Kasumi-1 (cell line): ENCODE measurements at places on chromosomes 6 and 20.

DNA sequence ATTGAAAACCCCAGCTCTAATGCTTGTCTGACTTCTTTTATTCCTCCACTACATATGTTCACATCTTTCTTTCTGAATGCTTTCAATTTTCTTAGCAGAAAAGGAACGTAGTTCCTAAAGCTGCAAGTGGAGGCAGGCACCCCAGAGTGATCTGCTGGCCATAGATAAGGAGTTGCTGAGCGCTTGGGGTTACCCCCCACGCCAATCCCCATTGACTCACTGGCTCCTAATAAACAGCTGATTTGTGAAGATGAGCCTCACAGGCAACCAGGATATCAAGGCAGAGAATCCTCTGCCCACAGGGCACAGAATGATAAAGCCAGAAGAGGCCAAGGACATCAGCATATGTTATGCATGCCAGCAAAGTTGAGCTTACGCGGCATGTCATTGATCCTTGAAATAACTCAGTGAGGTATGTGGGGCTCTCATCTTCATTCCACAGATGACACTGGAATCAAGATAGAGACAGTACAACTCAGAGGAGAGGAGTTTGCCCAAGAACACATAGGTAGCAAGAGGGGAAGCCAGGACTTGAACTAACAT, 129.1 kb upstream of the PTPRT start:
- no peak for DNase-seq

DNA sequence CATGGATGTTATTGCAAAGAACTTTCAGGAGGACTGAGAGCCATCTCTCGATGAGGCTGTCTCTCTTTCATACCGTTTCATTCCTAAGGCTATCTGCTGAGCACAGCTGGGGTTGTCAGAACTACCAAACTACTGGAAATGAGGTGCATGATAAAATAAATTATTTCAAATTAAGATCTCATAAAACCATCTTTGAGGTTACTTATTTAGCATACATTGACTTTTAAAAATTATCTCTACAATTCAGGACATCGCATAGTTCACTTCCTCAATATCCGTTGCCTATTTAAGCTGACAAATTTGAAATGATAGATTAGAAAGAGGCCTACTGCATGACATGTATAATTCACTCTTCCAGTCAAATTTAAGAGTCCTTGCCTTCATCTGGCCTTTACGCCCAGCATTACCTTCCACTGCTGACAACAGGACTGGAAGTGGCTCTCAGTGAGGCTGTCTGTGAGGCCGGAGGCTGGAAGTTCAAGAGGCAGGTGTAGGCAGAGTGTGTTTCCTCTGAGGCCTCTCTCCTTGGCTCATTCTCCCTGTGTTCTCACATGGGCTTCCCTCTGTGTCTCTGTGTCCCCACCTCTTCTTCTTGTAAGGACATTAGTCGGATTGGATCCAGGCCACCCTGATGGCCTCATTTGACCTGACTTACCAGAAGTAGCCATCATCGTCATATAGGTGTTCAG, 12.8 kb upstream of the DUSP22 start:
- DNase-seq = no peak

GRCh38 chr6:14337152-14337551, 219.6 kb downstream of the CD83 start:
- DNase-seq = peak; percentile 93

GRCh38 chr20:47574616-47575364, 73.1 kb downstream of the NCOA3 start:
- DNase-seq = peak; percentile 7

- DNase-seq = peak; percentile 44
Observed at GRCh38 chr20:36202891-36203338, 33.4 kb upstream of the AAR2 start.

- DNase-seq = no peak
Observed at GRCh38 chr20:44006578-44006977, 91.9 kb downstream of the TOX2 start.

DNA sequence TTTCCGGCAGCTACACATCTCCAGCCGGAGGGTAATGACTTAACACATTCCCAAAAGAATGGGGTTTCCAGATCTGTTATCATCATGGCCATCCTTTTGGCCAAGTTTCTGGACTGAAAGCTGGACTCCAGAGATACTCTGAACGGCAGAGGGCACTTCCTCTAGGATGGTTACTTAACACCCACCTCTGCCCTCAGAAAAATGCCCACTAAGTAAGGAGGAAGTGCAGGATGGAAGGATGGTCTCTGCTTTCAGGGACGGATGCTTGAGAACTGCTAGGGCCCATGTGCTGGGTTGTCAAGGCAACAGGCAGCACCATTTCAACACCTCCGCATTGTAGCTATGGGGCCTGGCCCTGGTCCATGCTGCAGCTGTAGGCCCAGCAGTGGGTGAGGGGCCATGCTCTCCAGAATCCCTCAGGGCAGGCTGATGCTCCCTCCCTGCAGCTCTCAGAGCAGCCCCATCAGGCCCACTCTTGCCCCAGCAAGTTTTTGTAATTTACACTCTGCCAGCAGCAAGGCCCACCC, 16.5 kb upstream of the TGM3 start:
- no peak for DNase-seq

DNA sequence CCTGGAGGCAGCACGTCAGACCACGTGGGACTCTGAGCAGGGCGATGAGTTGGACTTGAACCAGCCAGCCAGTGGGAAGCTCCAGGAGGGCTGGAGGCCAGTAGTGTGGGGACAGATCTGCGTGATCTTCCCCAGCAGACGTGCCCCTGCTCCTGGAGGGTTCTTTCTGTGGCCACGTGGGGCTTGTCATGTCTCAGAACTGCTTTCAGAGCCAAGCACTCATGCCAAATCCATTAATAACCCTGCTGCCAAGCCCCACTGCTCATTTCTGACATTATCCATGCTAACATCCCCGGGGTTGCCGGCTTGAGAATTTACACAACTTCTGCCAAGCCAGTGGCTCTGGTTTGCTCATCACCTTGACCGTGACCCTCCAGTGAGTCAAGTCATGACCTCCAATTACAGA, 38.3 kb downstream of the SIRPA start:
- DNase-seq = no peak

DNA sequence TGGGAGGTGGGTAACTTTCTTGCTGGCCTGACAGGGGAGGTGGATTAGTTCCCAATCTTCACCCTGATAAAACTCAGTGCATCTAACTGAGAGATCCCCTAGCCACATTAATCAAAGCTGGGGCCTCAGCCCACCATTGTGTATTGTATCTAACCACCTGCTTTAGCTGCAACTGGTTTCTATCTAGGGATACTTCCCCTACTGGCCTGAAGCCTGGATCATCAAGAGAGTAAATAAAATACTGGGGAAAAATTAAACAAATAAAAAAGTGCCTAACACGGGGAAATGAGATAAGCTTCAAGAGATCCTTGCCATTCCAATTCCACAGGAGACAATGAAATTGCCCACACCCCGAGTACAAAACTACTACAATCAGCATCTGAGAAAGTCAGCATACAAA, 149.4 kb downstream of the INSM1 start:
- no peak for DNase-seq

DNA sequence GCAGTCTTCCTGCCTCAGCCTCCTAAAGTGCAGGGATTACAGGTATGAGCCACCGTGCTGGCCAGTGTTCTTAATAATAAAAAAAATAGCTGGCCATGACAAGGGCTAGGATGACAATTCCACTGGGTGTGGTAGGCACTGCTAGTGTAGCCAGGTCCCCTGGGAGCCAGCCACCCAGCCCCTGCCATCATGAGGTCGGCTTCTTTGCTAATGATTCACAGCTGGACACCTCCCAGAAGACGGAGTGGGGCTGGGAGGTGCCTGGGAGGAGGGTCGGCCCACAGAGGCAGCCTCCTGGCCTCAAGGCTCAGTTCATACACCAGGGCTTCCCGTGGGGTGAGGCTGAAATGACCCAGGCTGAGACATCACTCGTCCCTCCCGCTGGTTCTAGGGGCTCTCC, 230.4 kb downstream of the TAF4 start:
- no peak for DNase-seq

- no peak for DNase-seq
Observed at GRCh38 chr20:38256021-38256420, 4.5 kb downstream of the KIAA1755 start.

DNA sequence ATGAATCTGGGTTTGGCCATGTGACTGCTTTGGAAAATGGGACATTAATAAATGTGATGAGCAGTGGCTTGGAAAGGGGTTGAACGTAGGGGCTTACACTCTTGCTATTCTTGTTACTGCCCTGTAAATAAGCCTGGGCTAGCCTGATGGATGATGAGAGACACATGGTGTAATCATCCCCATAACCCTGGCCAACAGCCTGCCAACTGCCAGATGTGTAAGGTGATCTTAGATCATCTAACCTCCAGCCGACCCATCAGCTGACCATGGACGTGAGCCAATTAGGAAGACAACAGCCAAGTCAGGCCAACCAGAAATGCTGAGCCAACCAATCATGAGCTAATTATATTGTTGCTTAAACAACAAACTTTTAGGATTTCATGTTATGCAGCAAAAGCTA, 25.2 kb downstream of the FBXO30 start:
- DNase-seq = no peak

GRCh38 chr6:153192943-153193885, 62.1 kb upstream of the RGS17 start:
- no peak for DNase-seq

- no peak for DNase-seq
Observed at GRCh38 chr6:71125216-71125615, 163.4 kb upstream of the OGFRL1 start.

- DNase-seq = no peak
Observed at GRCh38 chr6:16841241-16841640, 80.0 kb upstream of the ATXN1 start.

GRCh38 chr6:36735110-36736071, 37.8 kb downstream of the RAB44 start:
- peak; percentile 89 for DNase-seq

DNA sequence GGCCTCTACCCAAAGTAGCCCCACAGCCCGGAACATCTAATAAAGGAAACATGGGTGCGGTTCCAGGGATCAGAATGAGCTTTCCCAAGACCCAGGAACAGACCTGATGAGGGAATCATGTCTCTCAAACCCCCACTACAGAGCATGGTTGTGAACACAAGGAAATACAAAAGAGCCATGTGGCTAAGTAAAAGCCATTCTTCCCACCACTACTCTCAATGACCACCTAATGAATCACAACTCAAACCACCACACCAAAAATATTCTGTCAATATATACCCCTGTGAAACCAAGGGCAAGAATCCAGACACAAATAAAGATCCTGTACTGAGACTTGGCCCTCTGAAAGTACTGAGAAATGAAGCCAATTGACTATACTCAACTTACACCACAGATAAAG, 20.9 kb upstream of the COL21A1 start:
- no peak for DNase-seq

GRCh38 chr6:139124887-139125672, 9.8 kb upstream of the HECA start:
- peak; percentile 91 for DNase-seq

DNA sequence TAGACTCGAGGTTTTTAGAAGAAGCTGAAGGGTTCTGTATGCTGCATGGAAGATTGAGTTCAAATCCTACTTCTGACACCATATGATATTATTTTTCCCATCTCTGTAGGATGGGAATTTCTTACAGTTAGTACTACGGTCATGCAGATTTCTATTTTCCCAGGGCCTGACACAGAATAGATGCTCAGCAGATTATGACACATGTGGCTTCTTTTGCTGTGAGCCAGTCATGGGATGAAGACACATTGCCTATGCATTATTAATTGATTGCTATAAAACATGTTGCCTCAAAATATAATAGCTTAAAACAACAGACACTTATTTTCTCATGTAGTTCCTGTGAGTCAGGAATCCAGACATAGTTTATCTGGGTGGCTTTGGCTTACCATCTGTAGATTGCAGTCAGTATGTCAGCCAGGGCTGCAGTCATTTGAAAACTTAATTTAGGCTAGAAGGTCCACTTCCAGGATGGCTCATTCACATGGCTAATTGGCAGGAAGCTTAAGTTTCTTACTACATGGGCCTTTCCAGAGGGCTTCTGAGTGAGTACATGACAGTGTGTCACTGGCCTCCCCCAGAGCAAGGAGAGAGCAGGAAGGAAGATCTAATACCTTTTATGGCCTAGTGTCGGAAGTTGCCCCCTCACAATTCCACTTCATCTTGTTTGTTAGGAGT, 29.5 kb downstream of the TOP1 start:
- no peak for DNase-seq

GRCh38 chr20:16224836-16225235, 348.4 kb downstream of the KIF16B start:
- DNase-seq = no peak

DNA sequence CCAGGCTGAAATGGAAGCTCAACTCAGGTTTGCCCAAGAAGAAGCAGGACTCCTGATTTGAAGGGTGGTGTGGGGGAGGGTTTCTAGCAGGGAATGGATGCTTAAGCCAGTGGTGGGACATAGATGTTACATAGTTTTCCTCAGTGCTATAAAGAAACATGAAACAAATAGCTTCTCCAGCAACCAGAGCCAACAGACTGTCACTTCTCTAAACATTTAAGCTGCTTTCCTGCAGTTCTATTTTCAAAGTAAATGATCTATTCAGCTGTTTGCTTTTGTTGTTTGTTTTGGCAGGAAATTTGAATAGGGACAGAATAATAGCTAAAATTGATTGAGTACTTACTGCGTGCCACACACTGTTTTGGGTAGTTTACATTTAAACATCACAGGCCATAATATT, 169.0 kb downstream of the UST start:
- DNase-seq = no peak

- no peak for DNase-seq
Observed at GRCh38 chr6:36649701-36650484, 28.6 kb upstream of the CDKN1A start.

- no peak for DNase-seq
Observed at GRCh38 chr6:41756354-41756753, 9.2 kb upstream of the PGC start.

DNA sequence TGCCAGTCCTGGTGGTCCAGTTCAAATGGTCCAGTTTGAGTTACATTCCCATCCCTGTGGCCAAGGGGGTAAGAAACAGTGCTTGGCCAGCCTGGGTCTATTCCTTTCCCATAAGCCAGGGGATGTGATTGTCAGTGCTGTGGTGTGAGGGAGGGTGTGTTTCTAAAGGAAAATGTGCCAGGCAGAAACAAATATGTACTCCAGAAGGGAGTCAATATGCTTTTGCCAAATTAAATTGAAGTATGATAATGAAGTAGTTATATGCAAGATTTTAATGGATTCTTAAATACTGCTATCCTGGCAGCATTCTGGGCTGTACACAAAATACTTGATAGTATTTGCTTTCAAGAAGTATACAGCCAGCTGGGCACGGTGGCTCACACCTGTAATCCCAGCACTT, 16.6 kb upstream of the PAQR8 start:
- no peak for DNase-seq

- peak; percentile 29 for DNase-seq
Observed at GRCh38 chr6:85673198-85674139, 30.8 kb upstream of the SYNCRIP start.
